Vagina (tissue), 2 donors: ENCODE measurements at places on chromosomes 12 and 14.

DNA sequence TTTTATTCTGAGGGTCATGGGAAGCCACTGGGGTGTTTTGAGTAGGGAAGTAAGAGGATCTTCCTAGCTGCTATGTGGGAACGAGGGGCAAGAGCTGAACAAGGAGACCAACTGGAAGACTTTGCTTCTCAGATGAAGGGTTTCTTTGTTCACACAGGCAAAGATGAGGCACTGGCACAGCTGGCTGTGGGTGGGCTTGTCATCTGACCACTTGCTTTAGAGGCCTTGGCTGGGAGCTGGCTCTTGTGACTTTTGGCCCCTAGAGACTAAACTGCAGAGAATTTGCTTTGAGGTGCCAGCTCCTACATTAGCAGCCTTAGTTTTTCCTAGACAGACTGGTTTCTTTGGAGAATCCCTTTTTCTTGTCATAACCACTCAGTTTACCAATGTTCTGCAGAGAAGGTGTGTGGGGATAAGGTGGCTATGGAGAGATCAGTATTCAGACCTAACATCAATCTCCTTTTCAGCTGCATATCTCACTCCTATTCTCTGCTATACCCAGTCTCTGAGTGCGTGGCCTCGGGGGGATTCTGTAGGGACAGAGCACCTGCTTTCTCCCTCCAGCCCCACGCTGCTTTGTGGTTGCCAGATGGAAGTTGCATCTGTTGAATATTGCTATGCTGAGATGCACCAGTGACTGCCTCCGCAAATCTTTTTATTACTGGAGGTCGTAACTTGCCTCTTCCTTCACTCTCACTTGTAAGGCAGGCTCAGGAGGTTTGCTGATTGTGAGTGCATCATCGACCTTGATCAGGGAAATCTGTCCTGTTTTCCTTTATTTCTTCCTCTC lies 12.7 kb downstream of the PPP2R5C start:
- no peak for DNase-seq

DNA sequence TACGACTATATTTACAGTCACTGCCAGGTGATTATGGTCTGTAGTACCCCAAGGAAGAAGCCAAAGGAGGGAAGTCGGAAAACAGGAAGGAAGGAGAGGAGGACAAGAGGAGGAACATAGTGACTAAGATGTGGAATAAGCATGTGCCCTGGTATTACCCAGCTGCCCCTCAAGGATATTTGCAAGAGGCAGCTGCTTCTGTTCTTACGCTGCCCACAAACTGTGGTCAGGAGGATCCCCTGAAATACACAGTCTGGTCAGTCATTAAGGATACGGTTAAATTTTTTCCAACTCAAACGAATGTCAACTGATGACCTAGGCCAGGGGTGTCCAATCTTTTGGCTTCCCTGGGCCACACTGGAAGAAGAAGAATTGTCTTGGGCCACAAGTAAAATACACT lies 126.5 kb downstream of the CMAS start:
- DNase-seq = no peak

DNA sequence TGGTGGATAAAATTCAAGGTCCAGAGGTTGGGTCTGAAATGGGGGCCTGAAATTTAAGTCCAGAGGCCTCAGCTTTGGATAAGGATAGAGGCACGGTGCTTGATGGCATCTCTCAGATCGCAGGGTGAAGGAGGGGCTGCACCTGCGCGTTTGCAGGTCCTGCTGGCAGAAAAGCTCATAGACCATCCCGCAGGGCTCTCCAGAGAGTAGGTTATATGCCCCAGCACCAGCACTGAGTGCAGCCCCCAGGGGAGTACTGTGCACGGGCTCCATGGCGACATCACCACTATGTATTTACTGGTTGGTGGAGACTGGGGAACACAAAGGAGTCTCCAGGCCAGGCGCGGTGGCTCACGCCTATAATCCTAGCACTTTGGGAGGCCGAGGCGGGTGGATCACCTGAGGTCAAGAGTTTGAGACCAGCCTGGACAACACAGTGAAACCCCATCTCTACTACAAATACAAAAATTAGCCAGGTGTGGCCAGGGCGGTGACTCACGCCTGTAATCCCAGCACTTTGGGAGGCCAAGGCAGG lies 4.3 kb upstream of the CD63 start:
- no peak for DNase-seq

DNA sequence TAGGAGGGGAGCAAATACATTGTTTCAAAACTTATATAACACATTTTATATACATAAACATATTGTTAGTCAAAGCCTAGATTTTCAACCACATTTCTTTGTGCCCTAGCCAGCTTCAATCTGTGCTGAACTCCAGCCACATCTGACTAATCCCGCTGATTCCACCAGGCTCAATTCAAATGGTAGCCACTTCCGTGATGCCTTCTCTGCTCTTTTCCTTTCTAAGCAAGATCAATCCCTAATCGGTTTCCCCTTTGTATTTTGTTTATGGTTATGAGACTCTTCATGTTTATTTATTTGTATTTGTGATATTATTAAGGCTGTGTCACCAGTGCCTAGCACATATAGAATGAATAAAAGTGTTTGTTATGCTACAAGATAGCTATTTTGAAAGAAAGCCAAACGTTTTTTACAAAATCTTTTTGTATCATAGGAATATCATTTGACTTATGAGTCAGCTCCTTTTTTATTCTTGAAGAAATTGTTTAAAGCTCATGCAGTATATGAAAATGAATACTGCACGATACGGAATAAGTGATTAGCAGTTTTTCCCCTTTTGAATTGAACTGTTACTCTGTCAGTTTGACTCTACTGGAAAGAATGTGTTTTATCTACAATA lies 110.2 kb downstream of the PLEKHA5 start:
- no peak for DNase-seq

- no peak for DNase-seq
Measured at GRCh38 chr14:61212546-61212945, 68.6 kb downstream of the TMEM30B start.

DNA sequence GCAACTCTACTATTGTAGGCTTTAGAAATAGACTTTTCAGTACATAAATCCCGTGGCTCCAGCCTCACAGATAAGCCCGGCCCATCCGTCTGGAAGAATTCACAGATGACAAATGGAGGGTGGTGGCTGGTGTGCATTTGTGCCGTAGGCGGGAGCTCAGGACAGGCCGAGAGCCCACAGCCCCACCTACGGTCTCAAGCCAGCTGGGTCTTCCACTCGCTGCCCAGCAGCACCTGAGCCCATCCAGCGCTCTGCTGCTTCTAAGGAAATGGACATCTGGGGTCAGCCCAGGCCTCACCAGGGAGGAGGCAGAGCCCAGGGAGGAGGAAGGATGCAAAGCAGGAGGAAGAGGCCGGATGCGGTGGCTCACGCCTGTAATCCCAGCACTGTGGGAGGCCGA lies 72.8 kb downstream of the KIF26A start:
- no peak for DNase-seq

- DNase-seq = no peak
Measured at GRCh38 chr14:54766276-54767138, 136.1 kb downstream of the GCH1 start.

- DNase-seq = no peak
Measured at GRCh38 chr12:3137268-3137781, 60.1 kb downstream of the TSPAN9 start.

GRCh38 chr12:50057000-50057841 lies at the start of gene ASIC1:
ASIC1 (plus strand) TSS chr12:50057596; CDS start chr12:50058767, 1,171 bp downstream.
- DNase-seq = no peak

DNA sequence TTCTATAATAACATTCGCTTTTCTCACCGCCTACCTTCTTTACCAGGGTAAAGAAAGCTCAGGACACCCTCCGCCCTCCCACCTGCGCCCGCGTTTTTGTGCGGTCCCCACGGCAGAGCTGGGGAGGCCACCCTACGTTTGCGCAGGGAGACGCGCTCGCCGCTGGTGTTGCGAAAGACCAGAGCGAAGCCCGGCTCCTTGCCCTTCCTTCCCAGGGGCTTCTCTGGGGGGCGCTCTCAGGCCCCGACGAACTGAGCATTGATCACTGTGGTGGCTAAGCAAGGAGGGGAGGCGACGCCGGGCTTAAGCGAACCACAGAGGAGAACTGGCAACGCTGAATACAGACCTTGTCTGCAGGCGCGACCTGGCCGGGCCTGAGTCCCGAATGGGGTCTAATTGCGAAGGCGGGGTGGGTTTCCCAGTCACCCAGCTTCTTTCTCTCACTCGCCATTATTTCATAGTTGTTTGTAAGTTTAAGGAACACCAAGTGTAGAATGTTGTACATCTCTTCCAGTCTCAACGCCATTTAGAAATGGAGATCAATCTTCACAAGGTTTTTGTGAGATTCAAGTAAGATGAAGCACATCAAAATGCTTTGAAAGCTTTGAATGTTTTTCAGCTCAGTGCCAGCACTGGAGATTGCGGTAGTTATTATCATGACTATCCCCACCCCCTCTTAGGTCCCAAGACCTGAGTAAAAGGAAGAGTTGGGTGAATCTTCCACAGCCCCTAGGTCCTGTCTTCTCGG lies 1.7 kb upstream of the NKX2-1 start:
- DNase-seq = no peak

GRCh38 chr12:75848961-75849360 lies 182.6 kb downstream of the PHLDA1 start:
- no peak for DNase-seq

DNA sequence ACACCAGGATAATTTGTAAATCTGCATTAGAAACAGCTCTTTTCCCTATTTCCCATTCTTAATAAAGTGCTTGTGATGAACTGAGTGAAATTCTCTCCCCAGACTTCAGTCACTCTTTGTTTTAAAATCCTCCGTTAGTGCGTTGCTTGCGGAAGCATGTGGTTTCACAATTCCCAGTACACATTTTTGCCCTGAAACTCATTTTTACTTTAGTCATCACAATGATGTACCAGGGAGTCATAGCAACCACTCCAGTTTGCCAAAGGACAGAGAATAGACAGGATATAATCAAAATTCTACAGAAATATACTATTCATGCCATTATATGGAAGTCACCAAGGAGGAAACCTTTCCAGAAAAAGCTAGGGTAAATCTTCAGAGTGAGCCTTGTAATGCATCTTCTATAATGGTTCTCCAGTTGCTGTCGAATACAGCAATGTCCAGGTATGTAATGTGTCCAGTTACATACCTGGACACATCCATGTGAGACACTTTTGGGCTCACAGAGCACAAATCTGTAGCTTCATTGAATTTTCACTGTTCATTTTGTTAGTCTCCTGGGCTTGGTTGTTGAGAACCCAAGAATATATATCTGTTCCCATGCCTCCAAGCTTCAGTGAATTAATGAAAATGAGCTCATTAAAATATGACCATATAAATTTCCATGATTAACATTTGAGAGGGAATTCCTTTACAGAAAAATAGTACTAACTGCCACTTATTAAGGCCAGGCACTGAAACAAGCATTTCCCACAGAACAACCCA lies 57.8 kb downstream of the GPR135 start:
- no peak for DNase-seq

DNA sequence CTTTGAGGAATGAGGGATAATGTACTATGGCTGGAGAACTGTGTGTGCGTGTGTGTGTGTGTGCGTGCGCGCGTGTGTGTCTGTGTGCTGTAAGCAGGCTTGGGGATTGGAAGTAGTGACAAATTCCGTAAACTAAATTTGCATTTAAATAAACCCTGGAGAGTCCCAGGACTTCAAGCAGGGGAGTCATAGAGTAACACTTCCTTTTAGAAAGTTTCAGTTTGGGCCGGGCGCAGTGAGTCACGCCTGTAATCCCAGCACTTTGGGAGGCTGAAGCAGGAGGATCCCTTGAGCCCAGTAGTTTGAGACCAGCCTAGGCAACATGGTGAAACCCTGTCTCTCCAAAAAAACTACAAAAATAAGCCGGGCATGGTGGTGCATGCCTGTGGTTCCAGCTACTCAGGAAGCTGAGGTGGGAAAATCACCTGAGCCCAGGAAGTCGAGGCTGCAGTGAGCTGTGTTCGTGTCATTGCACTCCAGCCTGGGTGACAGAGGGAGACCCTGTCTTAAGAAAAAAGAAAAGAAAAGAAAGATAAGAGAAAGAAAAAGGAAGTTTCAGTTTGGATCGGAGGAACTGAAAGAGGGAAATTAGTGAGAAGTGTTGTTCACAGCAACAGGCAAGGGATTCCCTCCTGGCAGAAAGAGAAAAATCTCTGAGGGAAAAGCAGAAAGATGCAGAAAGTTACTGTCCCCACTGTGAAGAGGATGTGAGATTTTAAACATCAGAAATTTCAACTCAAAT lies 222.7 kb upstream of the SOX5 start:
- DNase-seq = no peak

- DNase-seq = no peak
Measured at GRCh38 chr12:124738636-124739467, 124.8 kb downstream of the SCARB1 start.

- DNase-seq = no peak
Measured at GRCh38 chr12:71484272-71484905, 44.8 kb downstream of the LGR5 start.

DNA sequence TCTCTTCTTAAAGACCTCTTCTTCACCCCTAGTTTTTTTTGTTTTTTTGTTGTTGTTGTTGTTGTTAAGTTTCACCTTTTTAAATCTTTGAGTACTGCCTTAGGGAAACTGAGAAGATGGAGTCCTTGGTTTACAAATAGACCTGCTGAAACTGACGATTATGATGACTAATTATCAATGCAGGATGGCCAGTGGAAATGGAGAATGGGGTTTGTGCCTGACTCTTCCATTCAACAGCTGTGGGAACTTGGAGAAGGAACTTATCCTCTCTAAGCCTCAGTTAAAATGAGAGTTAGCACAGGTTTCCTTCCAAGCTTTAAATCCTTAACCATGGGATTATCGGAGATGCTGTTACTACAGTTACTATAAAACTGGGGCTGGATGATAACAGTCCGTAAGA lies 66.7 kb upstream of the PNMA1 start:
- DNase-seq = no peak

GRCh38 chr12:104299842-104300481 lies 3.6 kb upstream of the EID3 start:
- no peak for DNase-seq

GRCh38 chr14:21264025-21264801 lies 5.0 kb downstream of the HNRNPC start:
- DNase-seq = no peak

- no peak for DNase-seq
Measured at GRCh38 chr14:56491299-56492285, 88.0 kb upstream of the TMEM260 start.

GRCh38 chr12:2226641-2227040 lies 173.9 kb downstream of the CACNA1C start:
- no peak for DNase-seq

- DNase-seq = no peak
Measured at GRCh38 chr12:29088611-29089219, 60.4 kb upstream of the FAR2 start.
